ENCODE measurements at places on chromosomes 13 and 19. TPM values are rescaled to one million over a fixed set of nuclear protein-coding genes. Genes with fewer than 3 reads are reported as not detected.

Gene CD37
- total RNA-seq: 15.0 TPM

Gene SIGLEC8
- 0.20 TPM for total RNA-seq

DNA sequence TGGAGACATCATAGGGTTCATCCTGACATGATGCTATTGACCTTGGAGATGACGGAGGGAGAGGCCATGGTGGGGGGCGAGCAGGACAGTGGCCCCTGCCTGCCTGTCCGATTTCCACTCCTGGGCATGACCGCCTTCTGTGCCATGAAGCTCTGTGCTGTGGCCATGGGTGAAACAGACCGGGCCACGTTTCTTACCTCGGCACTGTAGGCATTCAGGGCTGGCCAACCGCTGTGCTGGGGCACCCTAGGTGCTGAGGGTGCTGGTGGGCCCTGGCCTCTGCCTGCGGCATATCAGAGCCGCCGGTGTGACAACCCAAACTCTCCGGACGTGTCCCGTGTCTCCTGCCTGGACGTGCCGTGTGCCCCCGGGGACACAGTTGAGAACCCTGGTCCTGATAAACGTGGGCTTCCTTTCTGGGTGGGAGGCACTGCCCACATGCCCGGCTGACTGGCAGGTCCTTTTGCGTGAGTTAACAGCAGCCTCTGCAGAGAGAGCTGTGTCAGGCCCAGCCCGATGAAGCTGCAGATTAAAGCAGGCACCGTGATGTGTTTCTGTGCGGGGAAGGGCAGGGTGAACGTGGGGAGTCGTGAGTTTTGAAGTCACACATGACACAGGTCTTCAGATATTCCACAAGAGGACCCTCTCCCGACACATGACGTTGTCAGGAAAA is 46.5 kb downstream of the TMEM255B start:
- DNase-seq: no peak

DNA sequence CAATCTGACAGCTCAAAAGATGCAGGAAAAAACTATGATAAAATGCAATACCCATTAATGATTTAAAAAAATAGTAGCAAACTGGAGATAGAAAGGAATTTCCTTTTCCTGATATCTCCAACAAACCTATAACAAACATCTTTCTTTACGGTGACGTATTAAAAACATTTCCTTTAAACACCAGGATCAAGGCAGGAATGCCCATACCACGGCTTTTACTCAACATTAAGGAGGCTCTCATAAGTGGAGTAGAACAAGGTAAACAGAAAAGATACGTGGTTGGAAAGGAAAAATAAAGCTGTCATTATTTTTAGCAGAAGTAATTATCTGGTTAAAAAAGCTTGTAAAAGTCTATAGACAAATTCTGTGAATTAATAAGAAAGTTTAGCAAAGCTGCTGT is 61.1 kb downstream of the MIPEP start:
- no peak for DNase-seq

GRCh38 chr19:20197747-20198146 is 30.7 kb downstream of the ZNF486 start:
- DNase-seq: no peak

GRCh38 chr13:24891476-24892108 is 127.6 kb downstream of the RNF17 start:
- no peak for DNase-seq

DNA sequence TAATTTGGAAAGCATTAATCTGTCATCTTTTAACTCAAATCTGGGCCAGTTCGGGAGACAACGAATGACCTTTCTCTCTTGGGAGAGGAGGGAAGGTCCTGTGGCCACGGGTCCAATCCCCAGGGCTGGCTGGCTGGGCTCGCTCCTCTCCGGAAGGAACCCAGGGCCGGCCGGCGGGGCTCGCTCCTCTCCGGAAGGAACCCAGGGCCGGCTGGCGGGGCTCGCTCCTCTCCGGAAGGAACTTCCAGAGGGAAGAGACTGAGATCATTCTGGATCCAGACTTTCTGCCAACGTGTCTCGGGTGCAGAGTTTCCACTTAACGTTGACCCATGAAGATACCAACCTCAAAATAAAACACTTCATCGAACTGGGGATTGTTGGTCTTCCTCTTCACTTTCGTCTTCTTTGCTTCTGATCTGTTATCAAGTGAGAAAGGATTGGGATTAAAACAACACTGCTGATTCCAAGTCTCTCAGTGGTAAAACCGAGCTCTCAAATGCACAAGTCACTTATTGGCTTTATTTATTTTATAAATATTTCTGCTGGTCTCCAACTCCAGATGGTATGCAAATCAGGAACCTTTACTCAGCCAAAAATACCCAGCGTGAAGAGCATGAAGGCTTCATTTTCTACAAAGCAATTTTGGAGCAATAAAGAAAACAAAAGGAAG is 53.3 kb upstream of the C13orf46 start:
- no peak for DNase-seq

GRCh38 chr13:77724092-77724491 is 26.6 kb downstream of the SLAIN1 start:
- DNase-seq: no peak

DNA sequence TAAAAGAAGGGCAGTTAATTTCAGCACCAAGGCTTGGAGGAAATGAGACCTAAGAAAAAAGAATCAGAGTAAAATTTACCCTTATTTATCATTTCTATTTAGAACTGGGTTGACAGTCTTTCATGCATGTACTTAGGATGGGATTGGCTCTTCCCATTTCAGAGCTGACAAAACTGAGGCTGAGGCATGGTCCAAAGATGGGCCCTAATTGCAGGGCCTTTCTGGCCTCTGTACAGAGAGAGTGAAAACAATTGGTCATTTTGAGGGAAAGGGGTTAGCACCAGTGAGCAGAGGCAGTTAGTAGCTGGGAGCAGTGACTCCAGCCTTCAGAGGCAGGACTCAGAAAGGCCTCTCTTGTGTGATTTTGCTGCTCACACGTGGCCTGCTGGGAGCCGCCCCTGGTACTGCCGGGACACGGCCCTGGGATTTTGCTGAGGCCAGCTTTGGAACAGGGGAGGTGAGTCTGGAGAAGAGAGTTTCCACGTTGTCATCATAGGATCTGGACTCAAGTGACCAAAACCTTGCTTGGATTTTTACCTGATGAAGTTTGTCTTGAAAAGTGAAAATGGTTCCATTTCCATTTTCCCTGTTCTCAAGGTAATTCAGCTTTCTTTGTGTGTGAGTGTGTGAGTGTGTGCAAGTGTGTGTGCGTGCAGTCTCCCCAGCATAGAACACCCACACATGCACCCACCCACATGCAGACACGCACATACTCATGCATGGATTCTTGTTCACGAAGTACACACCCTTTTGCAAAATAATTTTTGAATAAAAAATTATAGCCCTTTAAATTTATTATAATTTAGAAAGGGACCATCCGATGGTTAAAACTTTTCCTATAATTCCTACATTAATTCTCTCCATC is at the start of gene ZNF536:
Gene ZNF536, plus strand, starts transcription at position 425 of the 865 bp plus-strand sequence. CDS start 71,179 bp downstream, outside the sequence.
- no peak for DNase-seq

GRCh38 chr13:24215732-24216131 is 55.2 kb downstream of the SPATA13 start:
- no peak for DNase-seq

DNA sequence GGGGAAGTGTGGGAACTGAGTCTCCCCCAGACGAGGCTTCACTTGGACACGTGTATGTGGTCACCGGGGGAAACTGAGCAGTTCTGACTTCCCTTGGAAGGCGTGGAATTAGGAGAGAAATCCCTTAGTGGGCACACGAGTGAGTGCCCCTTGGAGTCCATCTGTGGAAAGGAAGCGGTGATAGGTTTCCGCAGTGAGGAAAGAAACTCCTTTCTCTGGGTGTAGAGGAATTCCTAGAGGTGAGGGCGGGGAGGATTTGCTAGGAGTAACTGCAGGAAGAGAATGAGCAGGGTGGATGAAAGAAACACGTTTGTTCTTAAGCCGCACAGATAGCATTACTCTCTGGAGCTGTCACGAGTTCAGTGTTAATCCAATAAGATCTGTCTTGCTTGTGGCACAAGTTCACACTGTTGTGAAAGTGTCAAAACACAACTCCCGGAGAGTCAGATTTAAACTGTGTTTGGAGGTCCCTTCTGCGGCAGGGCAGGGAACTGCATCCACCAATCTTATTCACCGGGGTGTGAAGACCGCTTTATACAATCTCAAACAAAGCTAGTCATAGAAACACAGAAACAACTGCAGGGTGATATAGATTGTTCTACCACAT is 1.2 kb downstream of the KL start:
- peak; percentile 69 for DNase-seq

- DNase-seq: no peak
Measured at GRCh38 chr13:99012539-99012938, 34.7 kb upstream of the DOCK9 start.

DNA sequence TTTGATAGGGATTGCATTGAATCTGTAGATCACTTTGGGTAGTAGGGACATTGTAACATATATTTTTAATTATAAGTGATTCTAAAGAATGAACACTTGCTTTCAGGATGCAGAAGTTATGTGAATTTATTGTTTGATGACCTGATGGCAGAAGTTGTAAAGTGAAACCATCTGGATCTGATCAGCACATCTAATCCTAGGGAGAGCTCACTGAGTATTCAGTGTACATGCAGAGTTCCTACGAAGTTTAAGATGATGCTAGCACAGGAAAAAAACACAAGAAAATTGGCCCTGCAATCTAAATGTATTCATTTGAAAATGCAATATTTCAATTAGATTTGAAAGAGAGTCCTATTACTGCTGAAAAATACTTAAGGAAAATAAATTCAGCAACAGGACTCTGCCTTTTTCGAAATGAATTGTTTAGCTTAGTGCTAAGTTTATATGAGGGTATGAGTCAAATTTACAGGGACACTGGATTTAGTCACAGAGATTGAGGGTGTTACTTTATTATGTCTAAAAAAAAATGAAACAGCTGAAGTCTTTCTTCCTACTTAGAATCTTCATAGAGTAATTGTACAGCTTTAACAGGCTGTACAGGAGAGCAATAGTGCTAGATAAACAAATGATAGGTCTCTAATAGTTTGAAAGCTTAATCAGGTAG is 385.7 kb downstream of the DCT start:
- no peak for DNase-seq

- DNase-seq: no peak
Measured at GRCh38 chr13:111388851-111389500, 68.5 kb downstream of the TEX29 start.

DNA sequence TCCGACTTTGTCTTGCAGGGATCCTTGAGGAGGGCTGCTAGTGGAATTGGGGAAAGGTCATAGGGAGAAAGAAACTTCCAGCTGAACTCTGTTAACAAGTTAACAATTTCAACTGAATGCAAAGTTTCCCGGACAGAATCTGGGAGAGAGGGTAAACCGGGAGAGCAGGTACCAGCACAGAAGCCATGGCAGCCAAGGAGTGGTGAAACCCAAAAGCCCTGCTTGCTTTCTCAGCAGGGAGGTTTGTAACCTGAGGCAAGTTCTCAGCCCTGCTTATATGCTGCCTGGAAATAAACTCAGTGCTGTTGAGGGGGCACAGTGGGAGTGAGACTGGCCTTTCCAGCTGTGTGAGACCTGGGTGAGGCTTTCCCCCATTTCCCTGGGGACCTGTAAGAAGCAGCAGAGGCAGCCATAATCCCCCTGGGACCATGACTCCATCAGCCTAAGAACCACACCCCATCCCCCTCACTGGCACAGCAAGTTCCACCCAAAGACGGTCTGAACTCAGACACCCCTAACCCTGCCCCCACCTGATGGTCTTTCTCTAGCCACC is 84.0 kb downstream of the SUCLA2 start:
- no peak for DNase-seq

DNA sequence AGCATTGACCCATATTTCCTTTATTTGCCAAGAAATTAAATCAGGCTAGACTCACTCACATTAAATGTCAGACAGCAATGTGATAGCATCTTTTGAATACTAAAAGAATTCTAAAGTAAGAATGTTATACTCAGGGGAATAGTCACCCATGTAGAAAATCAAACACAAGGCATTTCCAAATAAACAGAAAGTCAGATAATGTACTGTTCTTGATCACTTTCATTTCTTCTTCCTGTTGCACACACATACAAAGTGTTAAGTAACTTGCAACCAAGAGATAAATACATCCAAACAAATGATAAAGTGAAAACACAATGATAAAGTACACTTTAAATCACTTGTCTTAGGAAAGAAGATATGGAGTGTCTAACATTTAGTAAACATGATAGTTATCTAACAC is 1366.6 kb upstream of the MIR17HG start:
- DNase-seq: no peak

Measured in tibial nerve (tissue), 4 donors.